ENCODE measurements at places on chromosomes 5 and 9.

GRCh38 chr9:129868872-129869486 lies 33.7 kb downstream of the USP20 start:
- DNase-seq = peak; percentile 85

- no peak for DNase-seq
These were observed 135.9 kb downstream of the ZSWIM6 start for GRCh38 chr5:61467766-61468482.

- DNase-seq = no peak
These were observed 22.3 kb downstream of the TCF7 start for GRCh38 chr5:134136771-134137170.

DNA sequence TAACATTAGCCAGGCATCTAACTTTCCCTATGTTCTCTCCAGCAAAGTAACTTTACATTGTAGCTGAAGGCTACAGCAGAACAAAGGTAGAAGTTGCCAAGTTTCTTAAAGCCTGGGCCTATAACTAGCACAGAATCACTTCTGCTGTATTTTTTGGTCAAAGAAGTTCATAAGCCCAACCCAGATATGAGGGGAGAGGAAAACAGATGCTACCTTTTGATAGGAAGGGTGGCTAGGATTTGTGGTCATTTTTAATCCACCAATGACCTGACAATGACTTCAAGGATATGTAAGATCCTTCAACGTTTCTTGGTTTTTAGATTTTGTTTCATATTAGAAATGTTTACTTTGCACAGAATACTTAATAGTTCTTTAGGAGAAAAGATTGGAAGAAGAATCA lies 64.2 kb upstream of the RANBP3L start:
- no peak for DNase-seq

- no peak for DNase-seq
These were observed 536 bp upstream of the STX17 start for GRCh38 chr9:99905833-99906402.

DNA sequence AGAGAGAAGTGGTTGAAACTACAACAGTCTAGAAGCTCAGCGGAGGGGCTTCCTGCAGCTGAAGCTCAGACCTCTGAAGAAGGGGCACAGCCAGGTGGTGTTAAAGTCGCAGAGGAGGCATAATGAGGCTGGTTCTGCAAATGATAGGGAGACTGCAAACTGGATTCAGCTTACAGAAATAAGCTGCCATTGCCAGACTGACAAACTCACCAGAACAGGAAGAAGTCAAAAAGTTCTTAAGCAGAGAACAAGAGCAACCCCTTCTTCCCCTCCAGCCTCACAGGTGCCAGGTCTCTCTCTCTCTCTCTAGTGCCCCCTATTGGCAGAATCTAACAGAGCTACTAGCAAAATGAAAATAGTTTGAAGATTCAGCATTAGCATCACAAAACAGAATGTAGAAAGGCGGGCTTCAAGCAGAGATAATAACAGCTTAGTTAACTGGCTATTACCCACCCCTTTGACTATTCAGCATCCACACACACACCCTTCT lies 76.7 kb downstream of the GRAMD2B start:
- no peak for DNase-seq

DNA sequence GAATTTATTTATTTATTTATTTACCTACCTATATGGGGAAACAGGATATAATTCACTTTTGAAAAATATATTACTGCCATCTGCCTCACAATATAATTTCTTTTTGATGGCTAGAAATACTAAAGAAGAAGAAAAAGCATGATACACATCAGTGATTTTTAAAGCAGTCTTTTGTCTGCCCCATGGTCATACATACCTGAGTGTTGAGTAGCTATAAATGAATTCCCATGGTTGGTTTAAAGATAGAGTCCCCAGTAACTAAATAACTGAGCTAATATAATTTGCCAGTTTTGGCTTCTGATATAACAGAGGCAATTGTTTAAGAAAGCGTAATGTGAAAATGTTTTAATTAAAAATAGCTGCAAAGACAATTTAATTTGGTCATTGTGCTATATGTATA lies 447.8 kb downstream of the PDE4D start:
- DNase-seq = no peak

DNA sequence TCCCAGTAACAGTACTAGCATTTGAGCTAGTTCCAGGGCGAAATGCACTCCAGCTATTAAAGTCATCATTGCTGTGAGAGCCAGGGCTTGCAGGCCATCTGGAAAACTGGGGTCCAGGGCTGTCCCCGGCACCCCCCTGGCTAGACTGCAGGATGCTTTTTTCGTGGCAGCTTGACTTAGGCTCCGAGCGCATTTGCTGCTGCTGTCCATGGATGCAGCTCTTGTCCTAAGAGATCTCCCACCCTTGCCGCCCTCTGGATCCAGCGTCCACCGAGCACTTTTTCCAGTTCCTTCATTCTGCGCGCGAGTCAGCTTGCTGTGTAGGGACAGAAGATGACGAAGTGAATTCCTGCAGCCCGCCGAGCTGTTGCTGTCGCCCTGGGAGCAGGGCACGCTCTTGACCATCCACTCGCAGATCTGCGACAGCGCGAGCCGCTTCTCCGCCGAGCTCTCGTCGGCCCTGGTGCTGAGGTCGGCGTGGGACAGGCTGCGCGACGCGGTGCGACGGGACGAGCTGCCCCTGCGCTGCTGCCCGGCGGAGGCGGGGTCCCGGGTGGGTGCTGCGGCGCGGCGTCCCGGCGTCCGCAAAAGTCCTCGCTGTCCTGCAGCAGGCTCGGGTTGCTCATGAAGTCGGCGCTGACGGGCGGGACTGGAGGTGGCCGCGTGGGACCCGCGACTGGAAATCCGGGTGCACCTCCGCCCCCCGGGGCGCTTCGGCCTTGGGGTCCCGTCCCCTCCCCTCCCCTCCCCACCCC lies 30.7 kb downstream of the OR2V1 start:
- no peak for DNase-seq

DNA sequence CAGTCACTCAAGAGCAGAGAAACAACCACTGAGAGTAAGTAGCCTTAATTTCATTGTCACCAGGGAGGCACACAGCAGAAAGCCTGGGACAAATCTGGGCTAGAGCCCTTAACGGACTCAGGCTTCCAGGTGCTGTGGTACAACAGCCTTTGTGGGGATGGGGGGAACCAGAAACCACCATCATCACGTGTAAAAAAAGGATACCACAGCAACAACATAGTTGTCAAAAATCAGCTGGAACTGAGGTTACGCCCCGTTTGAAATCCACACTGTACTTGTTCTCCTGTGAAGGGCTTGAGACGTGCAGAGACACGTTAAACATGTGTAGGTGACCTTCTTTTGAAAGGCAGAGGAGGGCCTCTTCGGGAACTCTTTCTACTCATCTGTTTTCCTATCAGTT lies 16.6 kb upstream of the PLPP1 start:
- no peak for DNase-seq

- no peak for DNase-seq
These were observed 760.3 kb downstream of the EFNA5 start for GRCh38 chr5:106910486-106910885.

DNA sequence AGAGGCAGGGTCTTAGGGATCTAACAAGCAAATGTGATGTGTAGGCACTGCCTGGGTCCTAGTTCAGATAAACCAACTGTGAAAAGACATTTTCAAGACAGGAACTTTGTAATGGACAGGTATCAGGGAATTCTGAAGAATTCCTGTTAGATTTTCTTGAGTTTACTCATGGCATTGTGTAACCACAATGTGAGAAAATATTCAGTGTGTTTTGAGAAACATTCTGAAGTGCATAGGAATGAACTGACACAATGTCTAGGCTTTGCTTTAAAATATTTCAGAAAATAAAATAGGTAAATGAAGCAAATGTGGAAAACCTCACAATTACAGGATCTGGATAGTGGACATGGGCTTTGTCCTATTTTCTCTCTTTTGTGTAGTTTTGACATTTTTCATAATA lies 15.2 kb upstream of the AFAP1L1 start:
- DNase-seq = no peak

- no peak for DNase-seq
These were observed 26.9 kb downstream of the SRD5A1 start for GRCh38 chr5:6659941-6660684.

- DNase-seq = no peak
These were observed 39.6 kb upstream of the TIFAB start for GRCh38 chr5:135491552-135492318.

- DNase-seq = no peak
These were observed 178.8 kb downstream of the PAM start for GRCh38 chr5:102933721-102934459.

- DNase-seq = no peak
These were observed 217.5 kb upstream of the ACTBL2 start for GRCh38 chr5:57700072-57700471.

- no peak for DNase-seq
These were observed 35.0 kb downstream of the RASGEF1C start for GRCh38 chr5:180173875-180174586.
